ENCODE measurements at places on chromosomes 6 and 20.

DNA sequence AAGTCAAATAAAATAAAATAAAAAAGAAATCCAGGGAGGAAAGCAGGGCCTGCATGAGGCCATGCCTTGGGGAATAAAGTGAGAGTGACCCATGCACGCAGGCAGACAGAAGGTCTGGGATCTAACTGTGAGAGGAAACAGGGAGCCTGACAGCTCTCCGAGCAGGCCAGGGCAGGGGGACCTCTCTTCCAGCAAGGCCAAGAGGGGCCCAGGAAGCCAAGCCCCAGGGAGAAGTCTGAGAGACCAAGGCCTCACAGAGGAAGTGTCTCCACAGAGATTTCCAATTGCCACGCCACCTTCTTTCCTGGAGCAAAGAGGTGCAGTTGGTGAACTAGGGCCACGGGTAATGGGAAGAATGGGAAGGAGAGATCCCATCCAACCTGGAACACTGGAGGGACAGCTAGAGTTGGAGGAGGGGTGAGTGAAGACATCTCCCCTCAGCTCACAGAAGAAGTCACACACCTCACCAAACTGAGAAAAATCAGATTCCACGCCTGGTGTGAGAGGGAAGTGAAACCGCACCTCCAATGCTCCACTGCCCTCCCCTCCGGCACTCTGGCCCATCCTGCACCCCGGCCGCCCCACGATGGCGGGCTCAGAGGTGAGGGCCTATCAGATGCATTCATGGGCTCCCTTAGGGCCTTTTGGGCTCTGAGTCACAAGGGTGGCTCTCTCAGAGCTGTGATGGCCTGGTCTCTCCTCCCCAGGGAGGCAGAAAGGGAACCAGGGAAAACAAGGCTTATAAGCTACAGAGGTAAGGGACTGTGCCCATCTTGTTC, 25.1 kb upstream of the TAF8 start:
- DNase-seq = no peak

DNA sequence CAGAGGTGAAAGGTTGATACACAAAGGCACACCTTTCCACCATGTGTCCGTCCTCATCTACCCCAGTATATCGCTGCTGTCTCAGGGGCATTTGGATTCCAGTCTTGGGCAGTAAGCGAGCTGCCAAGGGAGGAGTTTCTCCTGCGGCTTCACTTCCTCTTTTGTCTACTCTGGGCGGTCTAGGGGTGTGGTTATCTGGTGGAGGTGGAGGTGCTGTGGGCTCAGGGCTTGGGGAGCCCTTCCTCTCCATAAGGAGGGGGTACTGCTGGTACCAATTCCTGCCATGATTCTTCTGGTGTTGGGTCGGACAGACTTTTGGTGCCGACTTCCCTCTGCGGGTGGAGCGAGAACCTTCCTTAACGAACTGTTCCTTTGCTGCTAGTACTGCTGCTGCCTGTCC, 31.9 kb upstream of the FABP7 start:
- no peak for DNase-seq

- DNase-seq = no peak
These were observed 268.8 kb downstream of the ARID1B start for GRCh38 chr6:157045831-157046454.

- DNase-seq = no peak
These were observed 413.5 kb downstream of the BCKDHB start for GRCh38 chr6:80519811-80520594.

DNA sequence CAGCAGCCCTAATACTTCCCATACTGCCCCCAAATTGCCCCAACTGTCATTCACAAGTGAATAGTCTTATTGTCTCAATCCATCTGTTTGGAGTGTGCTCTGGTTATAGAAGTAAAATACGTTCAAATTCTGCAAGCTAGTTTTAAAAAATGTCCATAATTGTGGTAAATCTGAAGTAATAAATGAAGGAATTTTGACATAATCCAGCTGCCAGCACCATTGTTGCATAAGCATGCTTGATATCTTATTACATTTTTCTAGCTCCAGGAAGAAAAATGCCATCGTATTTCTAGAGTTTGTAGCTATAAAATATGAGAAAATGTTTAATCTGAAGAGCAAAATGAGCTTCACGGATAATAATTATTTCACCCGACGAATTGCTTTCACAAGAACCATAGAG, 664.7 kb downstream of the RFPL4B start:
- DNase-seq = no peak

DNA sequence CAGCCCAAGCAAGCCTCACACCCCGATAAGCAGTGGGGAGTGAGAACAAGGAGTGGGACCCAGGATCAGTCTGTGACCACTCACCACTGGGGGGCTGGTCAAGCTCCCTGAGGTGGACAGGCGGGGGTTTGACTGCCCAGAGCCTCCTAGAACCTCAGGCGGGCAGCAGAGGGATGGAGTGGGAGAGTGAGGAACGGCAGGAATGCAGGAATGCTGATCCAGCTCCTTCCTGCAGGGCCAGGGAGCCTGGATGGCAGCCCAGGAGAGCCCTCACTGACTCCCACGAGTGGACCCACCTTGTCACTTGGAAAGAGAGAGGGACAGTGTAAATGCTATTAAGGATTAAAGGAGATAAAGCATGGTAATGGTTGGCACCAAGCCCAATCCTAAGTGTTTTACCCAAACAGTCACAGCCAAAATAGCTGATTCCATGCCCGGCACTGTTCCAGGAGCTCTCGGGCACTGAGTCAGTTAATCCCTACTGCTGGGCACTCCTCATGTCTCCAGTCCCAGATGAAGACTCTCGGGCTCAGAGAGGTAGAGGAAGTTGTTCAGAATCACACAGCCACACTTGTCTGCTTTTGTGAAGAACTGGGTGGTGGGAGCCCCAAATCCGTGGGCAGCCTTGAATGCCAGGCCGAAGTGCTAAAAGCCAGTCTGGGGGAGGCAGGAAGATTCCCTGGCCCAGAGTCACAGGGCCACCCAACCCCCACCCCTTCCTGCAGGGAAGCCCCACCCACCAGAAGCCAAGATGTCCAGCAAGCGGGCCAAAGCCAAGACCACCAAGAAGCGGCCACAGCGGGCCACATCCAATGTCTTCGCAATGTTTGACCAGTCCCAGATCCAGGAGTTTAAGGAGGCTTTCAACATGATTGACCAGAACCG, 3.1 kb downstream of the MYL9 start:
- DNase-seq = no peak

GRCh38 chr6:97765461-97765860, 482.4 kb upstream of the MMS22L start:
- DNase-seq = no peak

DNA sequence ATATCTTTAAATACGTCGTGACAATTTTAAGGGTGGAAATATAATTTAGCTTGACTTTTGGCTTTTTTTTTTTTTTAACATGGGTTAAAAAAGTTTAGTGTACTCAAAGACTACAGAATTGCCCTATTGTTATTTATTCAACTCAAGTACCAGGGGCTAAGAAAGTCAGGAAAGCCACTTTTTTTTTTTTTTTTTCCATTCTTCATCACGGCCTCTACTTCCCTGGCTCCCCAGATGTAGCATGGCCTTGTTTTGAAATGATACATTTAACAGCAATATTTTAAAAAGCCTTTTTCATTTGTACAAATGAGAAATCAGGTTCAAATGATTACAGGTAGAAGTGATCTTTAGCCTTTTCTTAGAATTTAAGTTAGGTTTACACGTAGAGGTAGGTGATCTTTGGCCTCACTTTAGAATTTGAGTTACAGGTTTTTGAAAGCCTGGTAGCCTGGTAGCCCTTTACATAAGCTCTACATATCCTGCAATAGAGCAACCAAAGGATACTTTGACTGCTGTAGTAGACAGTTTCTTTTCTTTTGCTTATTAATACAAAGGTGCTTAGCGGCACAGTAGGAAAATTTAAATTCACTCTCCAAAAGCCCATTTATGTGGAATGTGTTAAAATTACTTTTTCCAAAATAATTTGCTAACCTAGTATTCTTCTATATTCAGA, 160.5 kb upstream of the MMS22L start:
- DNase-seq = no peak

- DNase-seq = no peak
These were observed 13.5 kb downstream of the CCR6 start for GRCh38 chr6:167136376-167136775.

DNA sequence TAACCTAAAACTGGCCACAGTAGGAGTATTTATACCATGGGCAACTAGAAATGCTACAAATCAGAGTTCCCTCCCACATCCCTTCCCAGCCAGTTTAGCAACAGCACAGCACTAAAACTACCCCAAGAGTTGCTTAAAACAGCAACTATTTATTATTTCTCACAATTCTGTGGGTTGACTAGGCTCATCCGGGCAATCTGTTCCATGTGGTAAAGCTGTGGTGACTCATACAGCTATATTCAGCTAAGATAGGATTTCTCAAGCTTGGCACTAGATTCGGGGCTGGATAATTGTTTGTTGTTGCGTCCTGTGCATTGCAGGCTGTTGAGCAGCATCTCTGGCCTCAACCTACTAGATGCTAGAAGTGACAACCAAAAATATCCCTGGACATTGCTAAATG, 8.6 kb upstream of the HECA start:
- peak; percentile 66 for DNase-seq

- no peak for DNase-seq
These were observed 85.3 kb upstream of the SLC22A23 start for GRCh38 chr6:3542032-3542640.

- DNase-seq = no peak
These were observed 137.5 kb upstream of the SLC24A3 start for GRCh38 chr20:19074828-19075516.

All from CD4-positive, alpha-beta T cell treated with Interleukin-2 at 100 ng/mL for 4 hours (primary cell).